Muscle of leg (tissue), 16 donors: ENCODE measurements at places on chromosomes 4 and X. TPM values are rescaled to one million over a fixed set of nuclear protein-coding genes. Genes with fewer than 3 reads are reported as not detected.
A peak's percentile ranks its signal among the peaks of the same experiment; 100 is the strongest.

NWD2 gene
- polyA plus RNA-seq: 0.04 TPM

WDR44 gene
- 64.1 TPM for polyA plus RNA-seq

RHOXF2B gene
- polyA plus RNA-seq: not detected

DNA sequence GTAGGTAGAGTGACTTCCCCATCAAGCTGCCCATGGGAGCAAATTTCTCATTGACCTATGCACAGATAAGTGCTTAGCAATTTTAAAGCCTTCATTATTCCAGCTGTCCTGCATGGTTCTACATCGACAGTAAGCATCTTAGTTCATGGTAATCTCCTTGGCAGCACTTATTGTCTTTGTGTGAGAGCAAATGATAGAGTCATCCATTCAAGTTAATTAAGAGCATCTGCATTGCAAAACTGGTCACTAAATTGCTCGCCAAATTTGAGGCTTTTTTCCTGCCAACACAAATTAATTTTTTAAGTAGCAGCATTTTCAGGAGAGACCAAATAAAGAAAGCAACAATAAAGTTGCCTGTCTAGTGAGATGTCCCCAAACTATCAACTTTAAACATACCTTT is 76.7 kb downstream of the SH3BGRL start:
- H3K27ac ChIP-seq: no peak overlapping the region
- DNase-seq: no peak
- peaks cover 11% of the 10 kb centered on the region for H3K36me3 ChIP-seq
- H3K27me3 ChIP-seq: peaks cover 2% of the 10 kb centered on the region

DNA sequence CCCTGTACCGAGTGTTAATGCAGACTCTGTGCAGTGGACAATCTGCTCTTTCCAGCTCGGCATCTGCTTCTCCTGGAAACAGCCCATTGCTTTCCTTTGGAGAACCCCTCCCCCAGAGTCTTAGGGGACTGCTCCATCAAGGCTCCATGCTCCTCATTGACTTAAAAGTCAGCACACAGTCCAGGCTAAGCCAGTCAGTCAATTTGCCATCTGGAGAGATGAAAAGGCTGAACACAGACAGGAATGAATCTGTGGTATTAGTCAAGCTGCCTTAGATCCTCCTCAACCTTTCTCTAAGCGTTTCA is 20.3 kb downstream of the ATP8A1 start:
- no peak for DNase-seq
- no peaks in the 10 kb centered on the region for H3K27me3 ChIP-seq
- H3K4me1 ChIP-seq: no peaks in the 10 kb centered on the region
- no peak overlapping the region for H3K27ac ChIP-seq

- DNase-seq: no peak
- no peak overlapping the region for H3K4me3 ChIP-seq
- no peaks in the 10 kb centered on the region for H3K36me3 ChIP-seq
- no peaks in the 10 kb centered on the region for H3K27me3 ChIP-seq
- peaks cover 5% of the 10 kb centered on the region for H3K4me1 ChIP-seq
Observed at GRCh38 chr4:85732124-85732523, 257.2 kb downstream of the ARHGAP24 start.

CENPVL1 gene
- not detected for polyA plus RNA-seq

DNA sequence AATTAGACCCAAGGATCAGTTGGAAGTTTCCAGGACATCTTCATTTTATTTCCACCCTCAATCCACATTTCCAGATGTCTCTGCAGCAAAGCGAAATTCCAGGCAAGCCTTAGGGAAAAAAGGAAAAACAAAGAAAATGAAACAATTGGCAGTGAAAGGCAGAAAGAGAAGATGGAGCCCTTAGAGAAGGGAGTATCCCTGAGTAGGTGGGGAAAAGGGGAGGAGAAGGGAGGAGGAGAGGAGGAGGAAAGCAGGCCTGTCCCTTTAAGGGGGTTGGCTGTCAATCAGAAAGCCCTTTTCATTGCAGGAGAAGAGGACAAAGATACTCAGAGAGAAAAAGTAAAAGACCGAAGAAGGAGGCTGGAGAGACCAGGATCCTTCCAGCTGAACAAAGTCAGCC is at the start of gene PLP1:
Gene PLP1, plus strand, starts transcription at position 295 of the 400 bp plus-strand sequence. CDS start 156 bp downstream, outside the sequence.
- peak within 1 kb of the TSS; percentile 86 for H3K27ac ChIP-seq
- DNase-seq: peak; percentile 93
- H3K36me3 ChIP-seq: no peaks in the 10 kb centered on the region
- peaks cover 12% of the 10 kb centered on the region for H3K4me1 ChIP-seq

SLC6A14 gene
- polyA plus RNA-seq: not detected

DNA sequence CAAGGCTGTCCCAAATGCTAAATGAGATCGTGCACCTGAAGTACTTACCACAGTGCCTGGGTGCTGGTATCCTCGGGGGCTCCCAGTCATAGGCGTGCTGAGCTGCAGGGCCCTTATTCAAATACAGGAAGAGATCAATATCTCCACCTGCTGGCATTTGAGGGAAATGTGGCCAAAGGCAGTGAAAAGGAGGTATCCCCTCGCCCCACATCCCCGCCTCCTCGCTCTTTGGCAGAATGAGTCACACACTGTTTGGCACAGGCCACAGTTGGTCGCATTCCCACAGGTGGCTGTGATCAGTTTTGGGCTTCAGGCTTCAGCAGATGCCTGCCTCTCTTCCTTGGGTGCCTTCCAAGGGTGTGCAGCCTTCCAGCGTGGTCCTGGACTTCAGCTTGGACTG is 28.4 kb downstream of the ZNF185 start:
- no peak overlapping the region for H3K27ac ChIP-seq
- H3K27me3 ChIP-seq: peaks cover 8% of the 10 kb centered on the region
- no peaks in the 10 kb centered on the region for H3K36me3 ChIP-seq
- peak; percentile 72 for DNase-seq
- H3K4me1 ChIP-seq: peaks cover 2% of the 10 kb centered on the region

DNA sequence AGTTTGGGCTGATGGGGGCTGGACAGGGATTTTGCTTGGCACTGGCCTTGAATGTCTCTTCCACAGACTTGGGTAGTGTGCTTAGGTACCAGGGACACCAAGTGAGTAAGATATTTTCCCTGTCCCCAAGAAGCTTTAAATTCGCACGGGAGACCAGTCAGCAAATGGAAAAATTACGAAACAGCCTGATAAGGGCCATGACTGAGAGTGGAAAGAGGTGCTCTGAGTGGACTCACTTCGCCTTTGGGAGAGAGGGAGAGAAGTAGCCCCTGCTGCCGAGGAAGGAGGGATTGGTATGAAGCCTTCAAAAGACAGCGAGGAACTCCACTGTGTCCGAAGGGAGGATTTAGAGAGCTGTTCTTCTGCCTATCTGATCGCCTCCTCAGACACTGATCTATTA is 2.6 kb downstream of the LSM6 start:
- H3K27me3 ChIP-seq: no peaks in the 10 kb centered on the region
- no peak for DNase-seq
- no peak overlapping the region for H3K4me3 ChIP-seq

DNA sequence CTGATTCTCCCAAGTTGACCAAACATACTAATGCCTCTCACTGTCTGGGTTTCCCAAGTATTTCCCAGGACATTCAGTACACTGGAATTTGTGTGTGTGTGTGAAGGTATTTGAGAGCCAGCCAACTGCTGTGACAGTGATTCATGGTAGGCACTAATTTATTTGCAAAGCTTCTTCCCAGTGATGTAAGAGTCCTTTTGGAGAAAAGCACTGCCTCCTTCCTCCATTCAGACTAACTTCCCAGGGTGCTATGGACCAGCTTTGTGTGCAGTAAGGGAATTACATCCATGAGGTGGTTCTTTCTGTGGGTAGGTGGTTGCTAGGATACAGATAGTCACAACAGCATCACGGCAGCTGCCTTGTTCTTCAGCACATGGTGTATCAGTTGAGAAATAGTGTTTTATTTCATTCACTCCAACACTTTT is 8.7 kb downstream of the EGF start:
- H3K4me3 ChIP-seq: no peak overlapping the region
- H3K27me3 ChIP-seq: no peaks in the 10 kb centered on the region
- H3K27ac ChIP-seq: no peak overlapping the region
- no peaks in the 10 kb centered on the region for H3K4me1 ChIP-seq

GRCh38 chrX:5250106-5250505 is 978.6 kb downstream of the NLGN4X start:
- peak; percentile 4 for DNase-seq
- no peaks in the 10 kb centered on the region for H3K36me3 ChIP-seq
- H3K27me3 ChIP-seq: no peaks in the 10 kb centered on the region
- H3K27ac ChIP-seq: no peak overlapping the region
- H3K4me3 ChIP-seq: no peak overlapping the region

DNA sequence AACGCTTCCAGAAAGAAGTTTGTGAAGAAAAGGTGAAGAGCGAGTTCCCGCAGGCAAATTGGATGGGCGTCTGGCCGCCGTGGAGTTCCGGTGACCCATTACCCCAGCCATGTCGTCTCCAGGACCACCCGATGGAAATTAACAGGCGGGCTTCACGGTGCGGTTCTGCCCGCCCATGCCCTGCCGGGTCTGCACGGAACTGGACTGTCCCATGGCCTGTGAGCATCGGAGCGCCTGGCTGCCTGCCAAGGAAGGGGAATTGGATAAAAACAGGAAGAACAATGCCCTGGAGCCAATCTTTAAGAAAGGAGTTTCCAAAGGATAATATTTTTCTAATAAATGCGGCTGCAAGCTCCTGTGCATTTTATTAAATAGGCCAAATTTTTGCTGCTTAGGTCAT is 319.8 kb upstream of the SLC7A11 start:
- no peak overlapping the region for H3K4me3 ChIP-seq
- DNase-seq: peak; percentile 21
- peak overlapping the region; percentile 44 for H3K27ac ChIP-seq
- no peaks in the 10 kb centered on the region for H3K36me3 ChIP-seq
- no peaks in the 10 kb centered on the region for H3K27me3 ChIP-seq

GRCh38 chr4:52251864-52252263 is 200.8 kb downstream of the SPATA18 start:
- H3K27me3 ChIP-seq: no peaks in the 10 kb centered on the region
- DNase-seq: no peak
- peaks cover 18% of the 10 kb centered on the region for H3K4me1 ChIP-seq
- no peak overlapping the region for H3K4me3 ChIP-seq
- no peaks in the 10 kb centered on the region for H3K36me3 ChIP-seq
- H3K27ac ChIP-seq: no peak overlapping the region

CYBB gene
- 20.1 TPM for polyA plus RNA-seq

DNA sequence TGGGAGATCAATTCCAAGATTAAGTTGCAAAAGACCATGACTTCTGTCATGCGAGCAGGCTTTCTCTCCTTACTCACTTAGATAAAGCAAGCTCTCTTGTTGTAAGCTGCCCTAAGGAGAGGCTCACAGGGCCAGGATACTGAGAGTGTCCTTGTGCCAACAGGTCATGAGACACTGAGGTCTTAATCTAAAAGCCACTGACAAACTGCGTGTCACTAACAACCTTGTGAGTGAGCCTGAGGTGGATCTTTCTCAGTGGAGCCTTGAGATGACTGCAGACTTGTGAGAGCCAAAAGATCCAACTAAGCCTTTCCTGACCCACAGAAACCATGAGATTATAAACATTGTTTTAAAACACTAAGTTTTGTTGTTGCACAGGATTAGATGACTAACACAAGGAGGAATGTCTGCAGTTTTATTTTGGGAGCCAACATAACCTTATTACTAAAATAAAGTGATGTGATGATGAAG is 170.5 kb downstream of the SLC39A8 start:
- H3K36me3 ChIP-seq: no peaks in the 10 kb centered on the region
- no peaks in the 10 kb centered on the region for H3K27me3 ChIP-seq
- H3K4me3 ChIP-seq: no peak overlapping the region
- no peak overlapping the region for H3K27ac ChIP-seq
- no peak for DNase-seq

DNA sequence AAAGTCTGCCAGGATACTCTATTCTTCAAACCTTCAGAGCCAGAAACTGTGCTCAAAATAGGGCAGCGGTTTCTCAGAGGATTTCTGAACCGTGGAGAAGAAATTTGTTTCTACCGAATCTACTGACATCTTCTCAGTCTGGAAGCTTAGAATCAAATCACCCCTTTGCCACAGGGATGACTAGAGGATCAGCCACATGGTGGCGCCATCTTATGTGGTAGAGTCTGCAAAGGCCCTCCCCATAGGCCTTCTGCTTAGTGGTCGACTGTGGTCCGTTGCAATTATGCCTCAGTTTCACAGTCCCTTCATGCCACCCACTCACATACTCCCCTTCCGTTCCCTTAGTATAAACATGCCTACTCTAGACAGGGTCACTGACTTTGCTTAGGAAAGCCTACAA is 680.7 kb upstream of the SPANXN1 start:
- H3K4me3 ChIP-seq: no peak overlapping the region
- H3K36me3 ChIP-seq: no peaks in the 10 kb centered on the region
- DNase-seq: no peak
- H3K27me3 ChIP-seq: no peaks in the 10 kb centered on the region
- no peak overlapping the region for H3K27ac ChIP-seq

PFKFB1 gene
- 0.71 TPM for polyA plus RNA-seq

- H3K27ac ChIP-seq: no peak overlapping the region
- no peak overlapping the region for H3K4me3 ChIP-seq
Observed at GRCh38 chr4:70473679-70474078, 1.7 kb downstream of the MUC7 start.

GRCh38 chr4:123976819-123977218 is 580.2 kb downstream of the SPRY1 start:
- no peak overlapping the region for H3K4me3 ChIP-seq
- no peaks in the 10 kb centered on the region for H3K36me3 ChIP-seq
- no peaks in the 10 kb centered on the region for H3K27me3 ChIP-seq
- DNase-seq: no peak

- H3K27me3 ChIP-seq: peaks cover 16% of the 10 kb centered on the region
- no peak overlapping the region for H3K27ac ChIP-seq
- H3K4me3 ChIP-seq: no peak overlapping the region
- no peaks in the 10 kb centered on the region for H3K36me3 ChIP-seq
Observed at GRCh38 chrX:55119712-55120111, 30.9 kb downstream of the PAGE2 start.

SCRG1 gene
- polyA plus RNA-seq: 2.3 TPM

GRCh38 chr4:99276417-99276816 is 14.4 kb downstream of the ADH1A start:
- no peaks in the 10 kb centered on the region for H3K36me3 ChIP-seq
- H3K27me3 ChIP-seq: no peaks in the 10 kb centered on the region
- peak; percentile 97 for DNase-seq
- no peak overlapping the region for H3K27ac ChIP-seq
- no peak overlapping the region for H3K4me3 ChIP-seq
- no peaks in the 10 kb centered on the region for H3K4me1 ChIP-seq

DNA sequence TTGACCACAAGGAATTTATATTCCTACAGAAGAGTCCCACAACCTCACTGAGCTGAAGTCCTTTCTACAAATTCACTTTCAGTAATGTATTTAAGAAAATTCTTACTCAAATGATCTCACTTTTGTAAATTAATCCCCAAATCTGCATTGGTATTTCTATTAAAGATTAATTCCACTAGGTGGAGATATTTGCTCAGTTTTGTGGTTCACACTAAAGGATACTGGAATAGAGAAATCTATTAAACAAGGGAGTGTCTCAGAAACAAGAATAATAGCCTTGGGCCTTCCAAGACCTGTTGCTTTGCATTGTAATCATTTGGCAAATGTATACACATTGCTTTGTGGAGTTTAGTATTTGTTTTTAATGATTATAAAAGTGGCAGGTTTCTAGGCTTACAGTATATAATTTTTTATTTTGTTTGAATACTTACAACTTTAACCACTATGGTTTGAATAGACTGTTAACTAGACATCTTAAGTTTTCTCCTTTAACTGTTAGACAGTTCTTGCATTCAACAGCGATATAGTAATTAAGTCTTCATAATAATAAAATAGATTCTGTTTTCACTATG is 25.9 kb downstream of the CFAP299 start:
- H3K27ac ChIP-seq: no peak overlapping the region
- H3K4me1 ChIP-seq: no peaks in the 10 kb centered on the region
- no peaks in the 10 kb centered on the region for H3K36me3 ChIP-seq
- peak; percentile 61 for DNase-seq
- no peaks in the 10 kb centered on the region for H3K27me3 ChIP-seq
